Head of caudate nucleus (tissue), 42 donors: ENCODE measurements at places on chromosomes 6 and 20.

DNA sequence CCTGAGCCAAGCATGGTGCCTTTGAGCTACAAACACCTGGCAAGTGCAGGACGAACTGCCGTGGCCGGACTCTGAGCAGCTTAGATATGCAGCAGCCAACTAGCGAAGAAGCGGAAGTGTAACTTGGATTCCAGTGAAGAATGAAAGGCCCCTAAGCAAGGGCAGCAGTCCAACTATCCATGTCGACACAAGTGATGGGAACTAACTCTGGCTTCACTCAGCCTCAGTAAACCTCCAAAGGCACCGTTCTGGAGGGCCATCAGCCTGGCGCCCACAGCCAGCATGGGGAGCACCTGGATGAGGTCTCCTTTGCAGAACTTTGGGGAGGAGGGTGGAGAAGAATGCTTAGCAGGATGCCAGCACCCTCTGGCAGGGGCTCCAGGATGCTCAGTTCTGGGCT is 78.4 kb upstream of the MLN start:
- DNase-seq, result no peak

DNA sequence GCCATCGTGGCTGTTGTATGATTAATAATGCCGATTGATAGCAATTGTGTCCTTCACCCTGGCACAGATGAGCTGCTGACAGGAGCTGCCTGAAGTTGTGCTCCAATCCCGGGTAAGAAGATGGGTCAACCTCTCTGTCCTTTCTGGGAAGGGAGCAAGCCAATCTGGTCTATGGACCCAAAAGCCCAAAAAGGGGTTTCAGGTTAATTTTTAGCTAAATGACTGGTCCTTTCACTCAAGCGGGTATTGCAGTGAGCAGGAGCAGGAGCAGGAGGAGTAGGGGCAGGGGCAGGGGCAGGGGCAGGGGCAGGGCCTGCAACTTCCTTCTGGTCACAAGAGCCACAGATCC is 164.8 kb downstream of the TAF4 start:
- DNase-seq, result no peak

DNA sequence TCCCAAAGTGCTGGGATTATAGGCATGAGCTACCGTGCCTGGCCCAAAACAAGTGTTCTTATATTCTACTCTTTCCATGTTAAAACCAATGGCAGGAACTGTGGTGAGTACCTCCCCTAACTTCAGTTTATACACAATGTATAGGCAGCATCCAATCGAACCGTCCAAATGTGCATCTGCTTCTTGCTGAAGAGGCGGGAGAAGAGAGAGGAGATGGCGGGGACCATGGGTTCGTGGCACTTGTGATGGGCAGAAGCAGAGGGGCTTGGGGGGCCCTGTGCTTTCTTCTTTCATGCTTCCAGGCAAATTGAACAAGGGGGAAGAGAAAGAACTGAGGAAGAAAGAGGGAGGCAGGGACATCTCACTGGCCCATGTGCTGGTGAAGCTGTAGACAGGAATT is 11.2 kb upstream of the TCFL5 start:
- no peak for DNase-seq

- no peak for DNase-seq
Observed at GRCh38 chr20:54017846-54018245, 52.5 kb downstream of the BCAS1 start.

GRCh38 chr6:19719691-19720128 is 117.5 kb upstream of the ID4 start:
- no peak for DNase-seq

DNA sequence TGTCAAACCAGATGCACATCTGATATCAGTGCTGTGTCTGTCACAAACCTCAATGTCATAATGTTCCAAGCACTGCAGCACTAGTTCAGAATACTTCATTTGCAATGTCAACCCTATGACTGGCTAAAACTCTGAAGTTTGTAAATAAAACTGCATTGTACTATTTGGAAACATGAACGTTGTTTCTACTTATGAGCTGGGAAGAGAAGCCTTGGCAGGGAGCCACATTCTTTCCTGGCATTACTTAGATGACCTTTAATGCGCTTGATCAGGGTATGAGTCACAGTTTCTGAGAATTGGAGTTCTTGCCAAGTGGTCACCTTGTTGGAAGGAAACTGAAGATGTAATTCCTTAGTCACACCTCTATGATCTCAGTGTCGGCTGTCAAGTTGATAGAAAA is 664.8 kb upstream of the MMS22L start:
- no peak for DNase-seq

GRCh38 chr6:101597693-101598092 is 204.2 kb downstream of the GRIK2 start:
- DNase-seq, result no peak

DNA sequence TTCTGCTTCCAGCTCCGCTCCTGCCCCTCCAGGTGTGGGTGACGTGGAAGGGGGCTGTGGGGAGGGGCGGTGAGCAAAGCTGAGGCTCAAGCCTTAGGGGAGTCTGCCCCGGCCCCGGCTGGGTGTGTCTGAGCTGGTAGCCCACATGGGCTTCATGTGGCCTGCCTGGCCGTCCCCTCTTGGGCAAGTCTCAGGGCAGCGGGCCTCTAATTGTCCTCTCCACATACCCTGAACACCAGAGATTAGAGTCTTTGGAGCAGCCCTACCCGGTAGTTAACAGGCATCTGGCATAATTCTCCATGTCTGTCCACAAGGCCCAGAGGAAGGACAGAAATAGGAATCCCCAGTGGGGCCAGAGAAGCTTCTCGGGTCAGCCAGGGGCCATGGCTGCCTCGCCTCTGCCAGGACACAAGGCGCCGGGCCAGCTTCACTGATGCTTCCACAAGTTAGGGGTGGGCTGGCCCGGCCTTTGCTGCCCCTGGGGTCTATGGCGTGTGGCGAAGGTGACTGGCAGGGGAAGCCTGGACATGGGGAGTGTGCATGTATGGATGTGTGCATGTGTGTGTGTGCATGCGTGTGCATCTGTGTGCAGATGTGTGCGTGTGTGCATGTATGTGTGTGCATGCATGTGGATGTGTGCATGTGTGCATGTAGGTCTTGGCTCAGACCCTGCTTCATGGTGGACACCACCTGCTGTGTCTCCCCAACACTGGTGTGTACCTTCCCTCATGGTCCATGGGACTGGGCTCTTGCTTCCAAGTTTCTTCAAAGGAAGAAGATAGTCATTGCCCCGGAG is 24.0 kb downstream of the FRMD1 start:
- DNase-seq, result no peak

- DNase-seq, result no peak
Observed at GRCh38 chr20:47481330-47482216, 20.1 kb upstream of the NCOA3 start.

DNA sequence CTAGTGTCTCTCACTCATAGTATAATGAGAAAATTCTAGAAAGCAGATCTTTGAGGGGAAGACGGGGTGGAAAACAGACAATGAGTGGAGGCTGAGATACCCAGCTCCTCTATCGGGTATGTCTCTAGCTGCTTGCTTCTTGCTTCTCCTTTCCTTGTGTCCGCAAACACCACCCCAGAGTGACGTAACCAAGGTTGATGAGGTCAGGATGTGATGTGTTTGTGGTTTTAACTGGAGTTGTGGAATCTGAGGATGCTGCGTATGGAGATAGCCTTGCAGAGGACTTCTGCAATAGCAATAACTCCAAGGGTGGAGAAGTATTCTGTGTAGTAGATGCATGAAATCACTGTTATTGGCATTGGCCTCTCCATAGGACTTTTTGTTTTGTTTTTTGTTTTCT is 132.7 kb upstream of the IFNGR1 start:
- no peak for DNase-seq

GRCh38 chr20:3168079-3168828 is 5.1 kb downstream of the LZTS3 start:
- no peak for DNase-seq

DNA sequence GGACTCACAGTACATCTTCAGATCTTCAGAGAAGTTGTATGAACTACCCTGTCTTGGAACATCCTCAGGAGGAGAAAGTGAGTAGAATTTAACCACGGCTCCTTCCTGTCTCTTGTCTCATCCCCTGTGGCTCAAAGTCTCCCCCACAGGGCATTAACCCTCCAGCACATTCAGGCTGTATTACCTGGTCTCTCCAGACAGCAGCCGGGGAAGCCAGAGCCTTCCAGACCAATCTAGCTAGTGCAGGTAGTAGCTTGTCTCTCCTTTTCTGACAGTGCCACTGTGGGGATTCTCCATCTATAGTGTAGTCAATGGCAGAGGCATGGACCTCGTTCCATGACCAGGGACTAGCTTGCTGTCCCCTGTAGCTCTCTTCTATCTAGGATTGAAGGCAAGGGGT is 16.9 kb upstream of the ELMO2 start:
- no peak for DNase-seq

DNA sequence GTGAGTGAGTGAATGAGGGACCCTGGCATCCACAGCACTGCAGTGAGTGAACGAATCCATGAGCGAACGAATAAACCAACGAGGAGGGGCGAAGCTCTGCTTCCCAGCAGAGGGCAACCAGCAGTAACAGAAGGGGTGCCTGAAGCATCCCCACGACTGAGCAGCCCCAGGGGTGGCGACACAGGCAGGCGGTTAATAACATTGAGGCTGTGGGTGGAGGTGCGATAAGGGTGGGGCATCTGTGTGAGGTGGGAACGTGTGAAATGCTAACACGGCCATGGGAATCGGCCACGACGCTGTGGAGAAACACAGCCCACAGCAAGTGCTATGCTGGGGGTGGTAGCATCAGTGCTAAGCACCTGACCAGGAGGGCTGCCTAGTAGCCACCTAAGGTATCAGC is 75.9 kb downstream of the TAF4 start:
- DNase-seq, result no peak

DNA sequence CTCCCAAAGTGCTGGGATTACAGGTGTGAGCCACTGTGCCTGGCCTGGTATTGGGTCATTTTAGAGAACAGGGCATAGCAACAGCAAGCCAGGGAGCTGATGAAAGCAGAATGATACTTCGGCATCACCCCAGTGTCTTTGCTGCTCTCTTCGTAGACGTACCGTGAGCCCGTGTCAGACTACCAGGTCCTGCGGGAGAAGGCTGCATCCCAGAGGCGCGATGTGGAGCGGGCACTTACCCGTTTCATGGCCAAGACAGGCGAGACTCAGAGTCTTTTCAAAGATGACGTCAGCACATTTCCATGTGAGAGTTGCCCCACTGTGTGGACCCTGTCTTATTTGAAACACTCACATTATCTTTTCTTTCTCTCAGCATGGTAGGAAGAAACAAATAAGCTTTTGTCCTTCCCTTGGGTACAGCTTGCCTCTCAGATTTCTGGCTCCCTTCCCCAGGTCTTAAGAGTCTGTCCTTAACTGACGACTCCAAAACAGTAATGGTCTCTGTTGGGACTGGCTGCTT is 15.9 kb downstream of the TAF8 start:
- no peak for DNase-seq

- DNase-seq, result no peak
Observed at GRCh38 chr20:39277185-39277584, 315.0 kb downstream of the DHX35 start.

GRCh38 chr6:108407904-108408827 is 113.3 kb downstream of the AFG1L start:
- DNase-seq, result no peak

GRCh38 chr6:47437592-47437991 is 40.0 kb upstream of the CD2AP start:
- no peak for DNase-seq

- no peak for DNase-seq
Observed at GRCh38 chr20:50221501-50222308, 31.1 kb downstream of the CEBPB start.

GRCh38 chr20:46344488-46345162 is 36.3 kb upstream of the CDH22 start:
- no peak for DNase-seq

- DNase-seq, result no peak
Observed at GRCh38 chr6:105164418-105164817, 15.4 kb downstream of the POPDC3 start.

DNA sequence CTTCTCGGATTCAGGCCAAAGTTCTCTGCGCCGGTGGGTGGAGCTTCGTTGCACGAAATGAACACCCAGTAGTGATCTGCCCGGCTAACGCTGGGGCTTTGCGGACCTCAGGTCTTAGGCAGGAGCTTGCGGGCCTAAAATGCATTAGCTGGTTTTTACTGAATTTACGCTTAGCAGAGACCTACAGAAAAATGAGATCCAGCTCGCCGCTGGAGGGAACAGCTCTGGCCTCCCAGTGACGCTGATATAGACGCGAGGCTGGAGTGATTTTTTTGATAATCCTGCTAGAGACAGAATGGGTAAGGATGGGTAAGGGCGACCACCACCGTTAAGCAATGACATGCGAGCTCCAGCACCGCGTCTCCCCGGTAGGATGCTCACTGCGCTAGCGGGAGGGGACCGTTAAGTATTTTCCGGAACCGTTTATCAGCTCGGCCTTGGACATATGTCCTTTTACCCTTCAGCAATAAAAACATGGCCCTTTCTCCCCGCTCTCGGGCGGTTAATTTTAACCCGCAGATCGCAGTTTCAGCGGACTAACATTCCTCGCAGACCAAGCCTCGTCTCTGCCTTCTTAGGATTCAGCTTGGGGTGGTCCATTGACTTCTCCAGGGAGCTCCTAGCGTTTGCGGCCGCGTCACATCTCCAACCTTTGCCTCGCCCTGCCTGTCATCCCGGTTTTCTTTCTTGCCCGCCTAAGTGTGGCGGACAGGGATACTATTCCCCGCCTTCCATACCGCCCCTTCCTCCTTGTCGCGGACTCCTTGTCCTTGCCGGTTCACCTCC is 109.3 kb downstream of the GPX5 start:
- peak; percentile 59 for DNase-seq

- DNase-seq, result no peak
Observed at GRCh38 chr6:40011844-40012243, 77.6 kb upstream of the MOCS1 start.

DNA sequence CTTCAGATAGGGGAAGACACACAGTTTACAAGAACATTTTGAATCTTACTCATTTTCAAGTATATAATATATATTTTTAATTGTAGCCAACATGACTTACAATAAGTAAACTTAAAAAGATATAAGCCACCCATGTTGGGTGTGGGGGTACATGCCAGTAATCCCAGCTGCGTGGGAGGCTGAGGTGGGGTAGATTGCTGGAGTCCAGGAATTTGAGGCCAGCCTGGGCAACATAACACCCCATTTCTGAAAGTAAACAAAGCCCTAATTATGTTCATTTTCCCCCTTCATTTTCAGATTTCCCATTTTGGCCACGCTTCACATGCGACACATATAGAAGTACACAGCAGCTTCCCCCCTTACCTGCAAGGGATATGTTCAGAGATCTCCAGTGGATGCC is 30.5 kb downstream of the SERPINB6 start:
- no peak for DNase-seq

GRCh38 chr6:32796848-32797776 is 19.7 kb downstream of the HLA-DOB start:
- DNase-seq, result peak; percentile 85

DNA sequence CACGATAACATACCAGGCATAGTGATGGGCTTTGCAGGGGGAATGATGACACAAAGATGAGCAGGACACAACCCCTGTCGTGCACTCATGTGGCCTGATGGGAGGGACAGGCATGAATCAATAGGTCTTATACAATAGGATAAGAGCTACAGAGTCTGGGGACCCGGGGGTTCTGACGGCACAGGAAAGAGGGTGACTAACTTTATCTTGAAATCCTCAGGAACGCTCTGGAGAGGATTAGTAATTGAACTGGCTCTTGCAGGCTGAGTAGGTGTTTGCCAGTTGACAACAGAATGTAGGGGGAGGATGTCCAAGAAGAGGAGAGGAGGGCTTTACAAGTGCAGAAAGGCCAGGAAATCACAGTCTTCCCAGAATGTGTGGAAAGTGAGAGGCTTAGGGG is 219.9 kb upstream of the ECI2 start:
- no peak for DNase-seq

GRCh38 chr6:100363651-100364050 is 101.1 kb downstream of the SIM1 start:
- no peak for DNase-seq

- no peak for DNase-seq
Observed at GRCh38 chr6:57297505-57297904, 19.9 kb upstream of the PRIM2 start.

- DNase-seq, result no peak
Observed at GRCh38 chr20:53748821-53749421, 155.3 kb upstream of the ZNF217 start.
